ENCODE measurements at places on chromosomes 6 and 20.

GRCh38 chr6:17038316-17038715 lies 63.5 kb upstream of the STMND1 start:
- DNase-seq = no peak
- no peak overlapping the region for H3K4me3 ChIP-seq
- H3K27ac ChIP-seq = no peak overlapping the region
- H3K4me1 ChIP-seq = peaks cover 11% of the 10 kb centered on the region
- H3K36me3 ChIP-seq = no peaks in the 10 kb centered on the region

DNA sequence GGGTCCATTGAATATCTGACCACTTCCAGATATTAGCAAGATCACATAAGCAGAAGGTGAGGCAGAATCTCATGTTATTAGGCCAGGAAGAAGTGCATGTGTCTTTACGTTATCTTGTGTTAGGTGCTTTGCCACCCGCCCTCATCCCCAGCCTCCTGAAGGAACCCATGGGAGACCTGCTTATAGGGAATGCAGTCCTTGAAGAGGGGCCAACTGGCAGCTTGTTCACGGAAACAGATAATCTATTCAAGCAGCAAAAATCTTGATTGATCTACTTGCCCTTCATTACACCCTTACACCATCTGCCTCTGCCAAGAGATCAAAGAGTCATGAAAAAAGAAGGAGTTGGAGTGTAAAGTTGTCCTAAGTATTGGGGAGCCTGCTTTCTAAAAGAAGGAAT lies 576.4 kb downstream of the HTR1B start:
- H3K4me1 ChIP-seq = no peaks in the 10 kb centered on the region
- H3K27me3 ChIP-seq = no peaks in the 10 kb centered on the region
- H3K36me3 ChIP-seq = no peaks in the 10 kb centered on the region
- no peak for DNase-seq
- no peak overlapping the region for H3K27ac ChIP-seq
- no peak overlapping the region for H3K4me3 ChIP-seq

DNA sequence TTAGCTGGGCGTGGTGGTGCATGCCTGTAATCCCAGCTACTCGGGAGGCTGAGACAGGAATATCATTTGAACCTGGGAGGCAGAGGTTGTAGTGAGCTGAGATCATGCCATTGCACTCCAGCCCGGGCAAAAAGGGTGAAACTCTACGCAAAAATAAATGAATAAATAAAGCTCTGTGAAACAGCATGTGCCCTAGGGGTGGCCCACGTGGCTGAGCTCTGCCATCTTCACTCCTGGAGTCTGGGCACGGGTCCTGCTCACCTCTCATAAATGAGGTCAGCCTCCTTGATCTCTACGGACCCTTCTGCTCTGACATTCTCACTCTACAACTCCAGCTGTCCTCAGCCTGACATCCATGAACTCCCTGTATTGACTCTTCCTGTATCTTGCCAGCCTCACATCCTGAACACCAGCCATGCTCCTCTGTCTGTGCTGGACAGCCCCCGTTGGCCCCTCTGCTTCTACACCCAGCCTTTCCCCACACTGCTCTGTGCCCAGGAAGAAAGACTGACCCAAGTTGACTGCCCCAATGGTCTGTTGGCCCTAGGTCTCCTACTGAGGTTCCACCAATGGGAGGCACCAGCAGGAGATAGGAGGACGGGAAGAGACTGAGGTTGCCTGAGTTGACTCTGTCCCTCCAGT lies 21.9 kb downstream of the CPNE5 start:
- H3K36me3 ChIP-seq = no peaks in the 10 kb centered on the region
- no peak overlapping the region for H3K4me3 ChIP-seq
- DNase-seq = no peak
- H3K27me3 ChIP-seq = no peaks in the 10 kb centered on the region

- H3K4me1 ChIP-seq = no peaks in the 10 kb centered on the region
- no peak overlapping the region for H3K27ac ChIP-seq
- no peaks in the 10 kb centered on the region for H3K36me3 ChIP-seq
- no peaks in the 10 kb centered on the region for H3K27me3 ChIP-seq
Measured at GRCh38 chr6:63881791-63882190, 246.2 kb downstream of the PHF3 start.

GRCh38 chr6:132364306-132365074 lies 36.8 kb downstream of the MOXD1 start:
- no peak for DNase-seq
- H3K27ac ChIP-seq = no peak overlapping the region
- H3K36me3 ChIP-seq = no peaks in the 10 kb centered on the region
- H3K4me1 ChIP-seq = no peaks in the 10 kb centered on the region

GRCh38 chr6:137870744-137871247 lies 3.7 kb downstream of the TNFAIP3 start:
- DNase-seq = no peak
- H3K36me3 ChIP-seq = peaks cover 59% of the 10 kb centered on the region
- peaks cover 50% of the 10 kb centered on the region for H3K4me1 ChIP-seq
- H3K27ac ChIP-seq = peak overlapping the region; percentile 47
- H3K4me3 ChIP-seq = peak overlapping the region; percentile 74

DNA sequence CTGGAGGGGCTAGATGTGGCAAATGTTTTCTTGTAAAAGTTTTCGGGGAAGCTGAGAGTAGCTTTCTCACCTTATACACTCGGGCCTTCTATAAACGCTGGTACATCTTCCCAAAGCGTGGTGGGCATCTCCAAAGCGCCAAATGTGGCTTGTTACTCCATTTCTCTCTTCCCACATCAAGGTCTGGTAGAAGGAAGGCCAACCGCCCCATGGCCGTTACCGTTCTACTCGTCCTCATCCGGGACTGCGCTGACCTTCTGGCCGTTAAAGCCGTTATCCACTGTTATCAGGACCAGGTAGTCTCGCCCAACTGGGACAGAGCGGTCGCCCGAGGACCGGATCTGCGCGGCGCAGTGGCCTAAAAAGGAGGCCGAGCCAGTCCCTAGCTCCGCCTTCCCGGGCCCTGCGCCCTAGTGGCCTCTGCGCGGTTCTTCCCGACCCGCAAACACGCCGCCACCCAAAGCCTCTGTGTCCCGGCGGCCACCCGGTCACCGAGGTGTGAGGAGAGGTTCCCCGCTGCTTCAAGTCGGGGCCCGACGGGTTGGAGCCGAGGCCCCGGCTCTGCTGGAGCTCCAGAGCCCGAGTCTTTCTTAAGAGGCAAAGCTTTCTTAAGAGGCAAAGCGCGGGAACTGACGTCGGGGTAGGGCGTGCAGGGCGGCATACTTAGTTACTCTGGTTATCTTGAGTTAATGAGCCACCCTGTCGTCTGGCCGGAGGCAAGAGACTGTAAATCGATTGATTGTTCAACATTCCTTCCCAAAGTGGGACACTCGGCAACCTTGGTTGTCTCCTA lies 90.5 kb downstream of the GPX5 start:
- no peaks in the 10 kb centered on the region for H3K36me3 ChIP-seq
- no peak for DNase-seq
- no peaks in the 10 kb centered on the region for H3K27me3 ChIP-seq
- H3K4me1 ChIP-seq = no peaks in the 10 kb centered on the region
- no peak overlapping the region for H3K27ac ChIP-seq

DNA sequence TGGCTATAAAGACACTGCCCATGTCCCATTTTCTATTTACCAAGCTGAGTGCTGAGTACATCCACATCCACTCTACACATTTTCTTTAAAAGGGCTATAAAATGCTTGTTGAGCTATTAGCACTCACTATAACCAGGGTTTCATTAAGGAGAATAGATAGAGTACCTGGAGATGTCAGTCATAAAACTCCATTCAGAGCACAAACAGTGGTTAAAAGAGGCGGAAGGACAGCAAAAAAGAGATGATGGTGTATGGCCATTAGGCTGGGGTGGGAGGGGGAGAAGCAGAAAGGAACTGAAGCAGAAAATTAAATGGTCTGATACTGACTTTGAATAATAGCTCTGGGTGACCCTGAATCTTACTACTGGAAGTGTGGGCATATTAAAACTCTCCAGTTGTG lies 609.9 kb upstream of the MAP3K7 start:
- H3K36me3 ChIP-seq = no peaks in the 10 kb centered on the region
- no peak overlapping the region for H3K27ac ChIP-seq
- H3K4me3 ChIP-seq = no peak overlapping the region
- no peaks in the 10 kb centered on the region for H3K27me3 ChIP-seq

GRCh38 chr6:160959726-160960435 lies 31.7 kb upstream of the MAP3K4 start:
- H3K27ac ChIP-seq = no peak overlapping the region
- no peaks in the 10 kb centered on the region for H3K36me3 ChIP-seq
- H3K4me3 ChIP-seq = no peak overlapping the region
- H3K4me1 ChIP-seq = no peaks in the 10 kb centered on the region
- H3K27me3 ChIP-seq = no peaks in the 10 kb centered on the region

DNA sequence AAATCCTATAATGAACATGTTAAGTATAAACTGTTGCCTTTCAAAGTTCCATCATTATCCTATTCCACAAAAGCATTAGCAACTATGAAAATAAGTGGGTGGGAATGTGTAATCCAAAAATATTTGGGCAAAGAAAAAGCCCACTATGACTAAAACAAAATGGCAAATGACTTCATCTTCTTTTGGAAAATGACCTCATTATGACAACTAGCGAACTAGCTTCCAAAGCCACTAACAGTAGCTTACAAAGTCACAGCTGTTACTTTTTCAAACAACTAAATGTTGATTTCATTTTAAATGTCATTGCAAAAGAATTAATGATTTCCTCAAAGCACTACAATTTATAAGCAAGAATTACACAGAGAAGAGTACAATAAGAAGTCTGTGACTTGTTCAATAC lies 49.8 kb upstream of the RUNX2 start:
- no peak overlapping the region for H3K27ac ChIP-seq
- H3K27me3 ChIP-seq = no peaks in the 10 kb centered on the region
- no peak overlapping the region for H3K4me3 ChIP-seq

Measured in RWPE2 (cell line).